AG04450 (cell line): ENCODE measurements at places on chromosomes 16 and 17.

GRCh38 chr17:6072611-6073010 lies 2.4 kb downstream of the WSCD1 start:
- no peak for DNase-seq

DNA sequence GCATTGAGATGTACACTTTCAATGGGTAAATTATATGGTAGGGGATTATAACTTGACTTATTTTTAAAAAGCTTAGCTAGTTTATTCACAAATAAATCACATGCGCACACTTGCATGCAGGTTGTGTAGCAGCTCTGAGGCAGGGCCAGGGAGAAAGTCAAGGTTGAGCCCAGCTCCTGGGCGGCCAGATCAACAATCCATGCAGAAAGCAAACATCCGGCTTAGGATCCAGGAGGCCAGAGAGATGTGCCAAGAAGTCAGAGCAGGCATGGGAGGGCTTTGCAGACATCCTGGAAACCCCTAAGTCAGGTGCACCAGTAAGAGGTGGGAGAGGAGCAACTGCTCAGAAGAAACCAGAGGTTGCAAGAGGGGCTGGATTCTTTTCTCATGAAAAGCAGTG lies 186.5 kb downstream of the AXIN2 start:
- no peak for DNase-seq

GRCh38 chr16:54431041-54431996 lies 144.7 kb upstream of the IRX3 start:
- no peak for DNase-seq

- no peak for DNase-seq
Measured at GRCh38 chr16:56763291-56763916, 33.5 kb downstream of the NUP93 start.

GRCh38 chr16:67672306-67672705 lies 5.7 kb downstream of the C16orf86 start:
- DNase-seq = no peak

DNA sequence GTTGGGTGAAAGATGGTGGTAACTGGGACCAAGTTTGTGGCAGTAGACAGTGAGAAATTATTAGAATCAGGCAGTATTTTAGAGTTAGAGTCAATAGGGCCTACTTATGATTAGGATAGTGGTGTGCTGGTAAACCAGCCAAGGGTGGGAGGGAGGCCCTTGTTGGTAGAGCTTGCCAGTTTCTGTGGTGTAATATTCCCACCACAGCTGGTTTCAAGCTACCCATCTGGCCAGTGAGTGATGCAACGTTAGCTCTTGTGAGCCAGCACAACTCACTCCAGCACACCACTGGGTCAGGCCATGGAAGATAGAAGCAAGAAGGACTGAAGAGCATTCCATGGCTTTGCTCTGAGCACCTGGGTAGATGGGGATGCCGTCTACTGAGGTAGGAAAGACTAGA lies 34.9 kb downstream of the GNAO1 start:
- no peak for DNase-seq

DNA sequence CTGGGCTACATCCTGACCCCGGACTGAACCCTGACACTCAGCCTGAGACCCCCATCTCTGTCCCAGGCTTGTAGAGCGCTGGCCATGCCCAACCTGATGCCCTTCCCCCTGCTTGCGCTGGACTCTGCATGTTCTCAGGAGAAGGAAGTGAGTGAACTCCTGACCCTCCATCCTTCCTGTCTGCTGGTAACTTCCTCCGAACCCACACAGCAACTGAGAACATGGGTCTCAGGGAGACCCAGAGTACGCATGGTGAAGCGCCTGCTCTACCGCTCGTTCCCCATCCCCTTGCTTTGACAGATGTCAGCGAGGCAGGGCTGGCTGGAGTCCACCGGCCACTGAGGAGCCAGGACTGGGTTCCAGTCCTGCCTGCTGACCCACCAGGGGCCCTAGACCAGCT lies 6.1 kb downstream of the CAMKK1 start:
- no peak for DNase-seq

- no peak for DNase-seq
Measured at GRCh38 chr17:18257982-18258355, 569 bp downstream of the FLII start.

DNA sequence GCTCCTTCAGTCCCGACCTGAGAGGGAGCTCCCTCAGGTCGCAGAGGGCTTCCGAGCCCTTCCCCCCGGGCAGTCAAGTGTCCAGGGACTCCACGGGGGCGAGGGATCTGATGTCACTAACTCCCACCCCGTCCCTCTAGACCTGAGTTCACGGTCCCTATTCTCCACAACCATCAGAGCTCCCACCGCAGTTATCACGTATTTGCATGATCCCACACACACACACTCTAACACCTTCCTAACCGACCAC lies 3.7 kb upstream of the PER1 start:
- no peak for DNase-seq

- DNase-seq = peak; percentile 69
Measured at GRCh38 chr16:51876934-51877333, 670.0 kb downstream of the TOX3 start.

- no peak for DNase-seq
Measured at GRCh38 chr17:59627274-59627673, 7.6 kb downstream of the CLTC start.
